ENCODE measurements at places on chromosomes 16 and 17. TPM values are rescaled to one million over a fixed set of nuclear protein-coding genes. Genes with fewer than 3 reads are reported as not detected.

- H3K4me1 ChIP-seq: no peaks in the 10 kb centered on the region
- peaks cover 25% of the 10 kb centered on the region for H3K27me3 ChIP-seq
- H3K4me3 ChIP-seq: no peak overlapping the region
- H3K27ac ChIP-seq: no peak overlapping the region
- DNase-seq: no peak
Measured at GRCh38 chr16:82807311-82807710, 180.5 kb downstream of the CDH13 start.

DNA sequence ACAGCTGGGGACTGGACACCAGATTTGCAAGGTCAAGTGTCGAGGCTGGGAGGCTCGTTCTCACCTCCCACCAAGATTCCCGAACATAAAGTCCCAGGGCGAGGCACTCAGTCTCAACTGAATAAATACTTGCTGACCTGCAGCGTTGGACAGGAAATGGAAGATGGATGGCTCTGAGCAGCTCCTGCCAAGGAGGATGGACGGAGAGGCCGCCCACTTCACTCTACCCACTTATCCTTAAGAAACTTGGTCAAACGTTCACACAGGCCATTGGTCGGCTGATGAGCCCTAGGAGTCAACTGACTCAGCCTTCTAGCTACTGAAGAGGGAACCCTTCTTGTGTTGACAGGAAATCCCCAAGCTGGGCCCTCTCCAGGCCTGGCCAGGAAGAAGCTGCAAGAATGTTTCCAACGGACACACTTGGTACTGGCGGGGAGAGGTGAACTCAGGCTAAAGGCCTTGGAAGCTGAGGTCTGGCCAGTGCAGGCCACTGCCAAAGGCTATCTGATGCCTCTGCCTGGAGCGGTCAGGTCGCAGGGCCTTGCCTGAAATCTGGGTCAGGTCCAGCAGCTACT, 50.0 kb downstream of the VAC14 start:
- no peak for DNase-seq
- H3K27ac ChIP-seq: no peak overlapping the region
- peaks cover 14% of the 10 kb centered on the region for H3K36me3 ChIP-seq
- no peak overlapping the region for H3K4me3 ChIP-seq

DNA sequence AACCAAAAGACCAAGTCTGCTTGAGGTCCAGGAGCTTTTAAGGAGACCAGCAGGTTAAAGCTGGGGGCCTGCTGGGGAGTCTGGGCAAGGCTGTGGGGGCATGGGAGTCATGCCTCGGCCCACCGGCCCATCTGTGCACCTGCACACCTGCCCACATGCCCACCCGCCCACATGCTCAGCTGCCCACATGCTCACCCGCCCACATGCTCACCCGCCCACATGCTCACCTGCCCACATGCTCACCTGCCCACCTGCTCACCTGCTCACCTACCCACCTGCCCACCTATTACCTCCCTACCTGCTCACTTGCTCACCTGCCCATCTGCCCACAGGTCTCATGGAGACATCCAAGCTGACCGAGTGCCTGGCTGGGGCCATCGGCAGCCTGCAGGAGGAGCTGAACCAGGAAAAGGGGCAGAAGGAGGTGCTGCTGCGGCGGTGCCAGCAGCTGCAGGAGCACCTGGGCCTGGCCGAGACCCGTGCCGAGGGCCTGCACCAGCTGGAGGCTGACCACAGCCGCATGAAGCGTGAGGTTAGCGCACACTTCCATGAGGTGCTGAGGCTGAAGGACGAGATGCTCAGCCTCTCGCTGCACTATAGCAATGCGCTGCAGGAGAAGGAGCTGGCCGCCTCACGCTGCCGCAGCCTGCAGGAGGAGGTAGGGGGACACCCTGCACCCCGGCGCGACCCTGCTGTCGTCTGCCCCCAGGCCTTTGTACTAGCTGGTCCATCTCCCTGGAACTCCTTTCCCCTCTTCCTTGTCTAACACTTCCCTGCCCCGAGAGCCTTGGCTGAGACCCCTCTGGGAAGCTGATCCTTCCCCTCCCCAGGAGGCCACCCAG, 14.0 kb downstream of the CARD14 start:
- H3K27ac ChIP-seq: no peak overlapping the region
- no peak overlapping the region for H3K4me3 ChIP-seq
- no peaks in the 10 kb centered on the region for H3K27me3 ChIP-seq
- H3K36me3 ChIP-seq: no peaks in the 10 kb centered on the region
- DNase-seq: no peak

- H3K27me3 ChIP-seq: no peaks in the 10 kb centered on the region
- no peak for DNase-seq
- no peak overlapping the region for H3K27ac ChIP-seq
Measured at GRCh38 chr17:37079735-37080134, 131.0 kb downstream of the AATF start.

GRCh38 chr16:78375055-78375679, 275.7 kb downstream of the WWOX start:
- H3K36me3 ChIP-seq: no peaks in the 10 kb centered on the region
- H3K27me3 ChIP-seq: no peaks in the 10 kb centered on the region
- H3K4me1 ChIP-seq: no peaks in the 10 kb centered on the region
- no peak overlapping the region for H3K4me3 ChIP-seq

DNA sequence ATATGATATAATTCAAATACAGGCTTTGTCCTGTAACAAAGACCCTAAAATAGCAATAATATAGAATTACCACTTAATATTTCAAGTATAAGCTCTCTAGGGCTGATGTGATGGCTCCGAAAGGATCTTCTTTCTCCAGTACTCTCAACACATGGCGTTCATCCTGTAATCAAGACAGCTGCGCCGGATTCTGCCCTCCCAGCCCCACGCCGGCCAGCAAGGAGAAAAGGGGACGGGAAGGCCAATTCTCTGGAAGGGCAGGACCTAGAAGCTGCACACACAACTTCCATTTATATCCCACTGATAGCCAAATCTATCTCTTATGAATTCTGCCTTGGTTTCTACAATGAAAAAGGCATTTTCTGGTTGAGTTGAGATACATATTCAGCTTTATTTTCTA, 32.0 kb downstream of the CCDC182 start:
- H3K4me3 ChIP-seq: no peak overlapping the region
- H3K27me3 ChIP-seq: peaks cover 40% of the 10 kb centered on the region
- H3K4me1 ChIP-seq: no peaks in the 10 kb centered on the region
- DNase-seq: no peak
- no peak overlapping the region for H3K27ac ChIP-seq

RAD51C gene
- total RNA-seq: 70.6 TPM

MYH1 gene
- total RNA-seq: not detected

CES1 gene
- total RNA-seq: not detected

APOH gene
- not detected for total RNA-seq

ATF7IP2 gene
- total RNA-seq: 30.1 TPM

MED1 gene
- 53.2 TPM for total RNA-seq

SLC6A2 gene
- total RNA-seq: not detected

ZNF423 gene
- total RNA-seq: not detected

GNGT2 gene
- 40.0 TPM for total RNA-seq
